ENCODE measurements at places on chromosomes 11 and 22.

DNA sequence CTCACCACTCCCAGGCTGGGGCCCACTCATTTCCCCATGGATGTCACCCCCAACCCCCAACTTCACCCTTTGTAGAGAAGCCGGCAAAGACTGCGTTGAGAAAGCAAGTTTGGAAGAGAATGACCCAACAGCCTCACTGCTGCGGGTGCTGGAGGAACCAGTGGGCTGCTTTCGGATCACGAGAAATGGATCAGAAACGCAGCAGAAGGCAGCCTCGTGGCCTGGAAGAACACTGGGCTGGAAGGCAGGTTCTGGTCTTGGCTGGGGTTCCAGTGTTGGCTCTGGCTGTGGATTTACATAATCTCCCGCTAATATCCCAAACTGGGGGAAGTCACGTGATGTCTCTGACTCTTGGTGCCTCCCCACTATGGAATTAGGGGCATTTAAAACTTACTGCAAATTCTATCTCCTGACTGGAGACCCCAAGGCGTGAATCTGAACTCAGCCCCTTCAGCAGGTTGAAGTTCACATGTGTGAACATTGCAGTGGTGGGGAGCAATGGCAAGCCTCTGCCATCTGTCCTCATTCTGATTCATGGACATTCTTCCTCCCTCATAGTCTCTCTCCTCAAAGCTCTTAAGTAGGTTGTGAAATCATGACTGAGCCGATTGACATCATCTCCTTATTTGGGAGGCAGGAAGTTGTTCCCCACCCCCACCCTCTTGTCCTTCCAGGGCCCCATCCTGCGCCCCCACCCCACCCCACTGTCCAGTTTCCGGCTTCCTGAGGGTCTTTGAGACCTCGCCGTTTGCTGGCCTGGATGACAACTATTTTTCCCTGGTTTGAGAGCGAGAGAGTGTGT lies 37.0 kb upstream of the TIMP3 start:
- no peak for DNase-seq

GRCh38 chr22:46162285-46162684 lies 12.0 kb downstream of the PPARA start:
- no peak for DNase-seq

GRCh38 chr11:43327987-43328386 lies 16.2 kb downstream of the API5 start:
- peak; percentile 37 for DNase-seq

DNA sequence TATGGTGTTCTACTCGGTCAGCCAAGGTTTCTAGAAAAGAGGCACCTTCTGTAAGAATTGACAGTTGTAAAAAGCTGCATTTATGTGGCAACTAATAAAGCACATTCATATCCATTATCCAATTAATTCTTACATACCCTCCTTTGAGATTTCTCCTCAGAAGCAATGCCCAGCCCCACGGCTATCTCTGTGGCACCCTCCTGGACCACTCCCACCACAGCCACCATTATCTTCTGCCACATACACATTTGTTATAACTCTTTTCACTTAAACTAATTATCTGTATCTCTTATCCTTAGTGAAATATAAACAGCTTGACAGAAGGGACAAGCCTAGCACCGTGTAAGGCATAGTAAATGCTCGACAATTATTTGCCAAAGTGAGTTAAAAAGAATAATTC lies 48.5 kb downstream of the PAK1 start:
- DNase-seq: no peak

- no peak for DNase-seq
These were observed 622.8 kb downstream of the BRD1 start for GRCh38 chr22:49204599-49205482.

Data from amniotic stem cell (primary cell).